ENCODE measurements at places on chromosomes 11 and 22.

GRCh38 chr11:103222806-103223205 lies 113.6 kb downstream of the DYNC2H1 start:
- DNase-seq: no peak

DNA sequence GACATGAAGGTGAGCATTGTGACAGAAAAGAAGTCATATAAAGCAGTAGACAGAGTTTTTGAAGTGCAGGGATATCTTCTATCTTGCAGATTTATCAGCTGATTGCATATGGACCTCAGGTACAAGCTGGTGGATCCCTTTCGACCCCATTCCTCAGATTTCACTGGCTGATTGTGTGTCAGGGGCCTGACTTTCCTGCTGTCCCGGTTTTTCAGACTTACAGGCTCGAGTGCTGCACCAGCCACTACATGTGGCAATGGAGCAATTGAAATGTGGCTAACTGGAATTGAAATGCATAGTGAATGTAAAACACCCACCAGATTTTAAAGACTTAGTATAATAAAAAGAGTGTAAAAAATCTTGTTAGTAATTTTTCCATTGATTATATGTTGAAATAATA lies 50.3 kb downstream of the CLMP start:
- DNase-seq: no peak

- DNase-seq: no peak
Measured at GRCh38 chr11:23490557-23491235, 630.4 kb upstream of the CCDC179 start.

GRCh38 chr11:85137597-85137996 lies 489.5 kb downstream of the DLG2 start:
- no peak for DNase-seq

GRCh38 chr22:47163856-47164513 lies 401.5 kb downstream of the TBC1D22A start:
- no peak for DNase-seq

DNA sequence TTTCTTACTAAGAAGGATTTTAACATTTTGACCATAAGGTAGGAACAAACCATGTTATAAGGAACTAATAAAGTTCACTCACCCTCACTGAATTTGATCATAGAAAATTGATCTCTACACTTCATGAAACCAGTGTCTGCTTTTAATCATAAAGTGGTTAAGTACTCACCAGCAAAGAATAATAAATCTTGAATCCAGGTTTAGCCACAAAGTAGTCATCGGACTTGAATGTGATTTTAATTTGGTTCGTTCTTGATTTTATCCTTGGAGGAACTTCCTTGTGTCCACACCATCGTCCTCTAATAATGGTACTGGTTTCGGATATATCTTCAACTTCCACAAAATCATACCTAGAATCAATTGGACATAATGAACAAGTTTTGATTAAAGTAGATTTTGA lies 40.5 kb upstream of the DDI1 start:
- DNase-seq: no peak

GRCh38 chr11:90124946-90125345 lies 9.5 kb upstream of the NAALAD2 start:
- DNase-seq: no peak

DNA sequence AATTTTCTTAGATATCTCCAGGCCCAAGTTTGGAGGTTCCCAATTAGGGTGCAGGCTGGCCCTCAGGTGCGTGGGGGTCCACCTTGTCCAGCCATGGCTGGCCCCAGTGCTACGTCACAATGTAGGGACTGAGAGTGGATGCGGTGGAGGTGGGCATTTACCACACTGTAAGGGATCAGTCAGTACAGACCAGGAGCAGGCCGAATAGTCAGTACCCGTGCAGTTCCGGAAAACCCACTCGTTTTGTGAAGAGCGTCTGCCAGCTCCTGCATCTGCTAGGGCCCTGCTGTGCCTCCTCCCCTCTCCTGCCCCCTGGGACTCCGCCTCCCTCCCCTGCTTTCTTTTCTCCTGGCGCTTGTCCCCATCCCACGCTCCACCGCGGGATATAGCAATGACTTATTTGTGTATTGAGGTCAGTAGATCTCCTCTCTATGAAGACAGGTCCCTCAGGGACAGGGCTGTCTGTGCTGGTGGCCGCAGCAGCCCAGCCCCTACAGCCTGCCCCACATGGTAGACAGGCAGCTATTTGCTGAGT lies 50.4 kb upstream of the SEPTIN5 start:
- DNase-seq: peak; percentile 5

DNA sequence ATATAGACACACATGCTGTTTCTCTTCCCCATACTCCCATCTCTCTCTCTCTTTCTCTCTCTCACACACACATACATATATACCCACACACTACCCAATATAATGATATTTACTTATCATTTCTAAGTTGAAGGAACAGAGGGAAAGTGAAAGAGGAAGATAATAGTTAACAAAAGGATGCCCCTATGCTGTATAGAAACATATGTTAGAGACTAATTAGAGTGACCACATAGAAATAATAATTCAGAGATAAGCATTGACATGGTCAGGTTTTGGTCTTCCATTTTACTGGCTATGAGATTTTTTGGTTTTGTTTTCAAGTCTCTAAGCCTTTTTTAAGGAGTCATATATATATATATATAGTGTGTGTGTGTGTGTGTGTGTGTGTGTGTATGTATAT lies 445.7 kb upstream of the CHORDC1 start:
- no peak for DNase-seq

- DNase-seq: no peak
Measured at GRCh38 chr22:29292379-29292778, 14.1 kb upstream of the GAS2L1 start.
